ENCODE measurements at places on chromosomes 6 and 20.

- DNase-seq: no peak
- no peaks in the 10 kb centered on the region for H3K27me3 ChIP-seq
- no peak overlapping the region for H3K4me3 ChIP-seq
- no peak overlapping the region for H3K27ac ChIP-seq
- H3K4me1 ChIP-seq: peaks cover 13% of the 10 kb centered on the region
Measured at GRCh38 chr20:17617212-17617867, 47.5 kb downstream of the DSTN start.

DNA sequence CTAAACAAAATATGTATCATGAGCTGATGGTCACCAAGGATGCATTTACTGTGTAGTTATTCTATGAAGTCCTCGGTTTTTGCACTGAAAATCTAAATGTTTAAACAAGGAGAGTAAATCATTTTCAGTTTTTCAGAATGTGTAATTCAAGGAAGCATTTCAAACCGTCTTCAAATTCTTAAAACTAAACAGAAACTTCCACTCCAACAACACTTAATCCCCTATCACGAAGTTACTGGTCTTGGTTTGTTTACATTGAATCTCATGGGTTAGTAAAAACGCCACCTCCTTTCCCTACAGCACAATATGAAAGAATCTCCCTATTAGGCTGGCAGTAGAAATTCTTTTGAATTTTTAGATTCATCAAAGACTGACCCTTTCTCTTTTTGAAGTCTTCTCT, 192.9 kb downstream of the AIG1 start:
- no peaks in the 10 kb centered on the region for H3K4me1 ChIP-seq
- H3K36me3 ChIP-seq: no peaks in the 10 kb centered on the region
- DNase-seq: no peak
- no peak overlapping the region for H3K4me3 ChIP-seq

DNA sequence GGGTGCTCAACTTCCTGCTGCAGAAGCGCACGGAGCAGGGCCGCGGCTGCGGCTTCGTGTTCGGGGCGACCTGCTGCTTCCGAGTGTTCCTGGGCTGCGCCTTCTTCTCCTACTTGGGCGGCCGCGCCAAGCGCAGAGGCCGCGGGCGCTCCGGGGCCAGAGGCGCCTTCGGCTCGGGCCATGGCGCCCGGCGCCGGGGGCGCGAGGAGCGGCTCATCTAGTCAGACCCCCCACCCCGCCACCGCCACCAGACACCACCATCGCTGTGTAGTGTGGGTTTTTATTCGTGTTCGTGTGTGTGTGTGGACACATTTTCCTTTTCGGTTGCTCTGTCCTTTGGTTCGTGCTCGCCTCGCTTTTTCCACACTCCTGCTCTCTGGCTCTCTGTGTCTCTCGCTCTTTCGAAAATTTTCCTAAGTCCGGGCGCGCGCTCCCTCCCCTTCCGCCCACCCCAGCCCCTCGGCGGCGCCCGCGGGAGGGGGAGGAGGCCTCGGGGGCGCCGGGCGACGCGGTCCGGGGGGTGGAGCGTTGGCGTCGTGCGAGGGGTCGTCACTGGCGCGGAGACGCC, 38.1 kb downstream of the GNAS start:
- DNase-seq: no peak
- no peaks in the 10 kb centered on the region for H3K27me3 ChIP-seq
- peak overlapping the region; percentile 86 for H3K27ac ChIP-seq
- H3K4me1 ChIP-seq: peaks cover 42% of the 10 kb centered on the region
- H3K36me3 ChIP-seq: no peaks in the 10 kb centered on the region

GRCh38 chr6:42996513-42996912, 12.1 kb downstream of the PPP2R5D start:
- H3K27me3 ChIP-seq: no peaks in the 10 kb centered on the region
- no peaks in the 10 kb centered on the region for H3K36me3 ChIP-seq
- no peak overlapping the region for H3K27ac ChIP-seq
- no peaks in the 10 kb centered on the region for H3K4me1 ChIP-seq
- DNase-seq: no peak
- H3K4me3 ChIP-seq: no peak overlapping the region

- no peak for DNase-seq
- H3K4me3 ChIP-seq: no peak overlapping the region
- peaks cover 28% of the 10 kb centered on the region for H3K27me3 ChIP-seq
- H3K36me3 ChIP-seq: no peaks in the 10 kb centered on the region
- no peaks in the 10 kb centered on the region for H3K4me1 ChIP-seq
Measured at GRCh38 chr20:41746635-41747034, 128.5 kb upstream of the CHD6 start.

GRCh38 chr6:91083211-91083610, 496.3 kb upstream of the MAP3K7 start:
- no peaks in the 10 kb centered on the region for H3K27me3 ChIP-seq
- H3K4me3 ChIP-seq: no peak overlapping the region
- no peak overlapping the region for H3K27ac ChIP-seq
- no peak for DNase-seq
- no peaks in the 10 kb centered on the region for H3K4me1 ChIP-seq

- no peak overlapping the region for H3K27ac ChIP-seq
- H3K36me3 ChIP-seq: no peaks in the 10 kb centered on the region
- no peak overlapping the region for H3K4me3 ChIP-seq
- H3K4me1 ChIP-seq: no peaks in the 10 kb centered on the region
- no peak for DNase-seq
Measured at GRCh38 chr6:118198746-118199145, 291.7 kb downstream of the SLC35F1 start.

GRCh38 chr20:56630086-56630493, 984 bp downstream of the TFAP2C start:
- DNase-seq: no peak
- H3K36me3 ChIP-seq: no peaks in the 10 kb centered on the region
- H3K4me3 ChIP-seq: peak overlapping the region; percentile 74

- H3K4me1 ChIP-seq: peaks cover 14% of the 10 kb centered on the region
- no peaks in the 10 kb centered on the region for H3K27me3 ChIP-seq
- peak overlapping the region; percentile 90 for H3K27ac ChIP-seq
- no peak for DNase-seq
- H3K36me3 ChIP-seq: no peaks in the 10 kb centered on the region
Measured at GRCh38 chr6:159700970-159701369, 7.9 kb upstream of the SOD2 start.

- no peak overlapping the region for H3K4me3 ChIP-seq
- no peaks in the 10 kb centered on the region for H3K36me3 ChIP-seq
Measured at GRCh38 chr20:24683676-24684075, 214.2 kb downstream of the SYNDIG1 start.

DNA sequence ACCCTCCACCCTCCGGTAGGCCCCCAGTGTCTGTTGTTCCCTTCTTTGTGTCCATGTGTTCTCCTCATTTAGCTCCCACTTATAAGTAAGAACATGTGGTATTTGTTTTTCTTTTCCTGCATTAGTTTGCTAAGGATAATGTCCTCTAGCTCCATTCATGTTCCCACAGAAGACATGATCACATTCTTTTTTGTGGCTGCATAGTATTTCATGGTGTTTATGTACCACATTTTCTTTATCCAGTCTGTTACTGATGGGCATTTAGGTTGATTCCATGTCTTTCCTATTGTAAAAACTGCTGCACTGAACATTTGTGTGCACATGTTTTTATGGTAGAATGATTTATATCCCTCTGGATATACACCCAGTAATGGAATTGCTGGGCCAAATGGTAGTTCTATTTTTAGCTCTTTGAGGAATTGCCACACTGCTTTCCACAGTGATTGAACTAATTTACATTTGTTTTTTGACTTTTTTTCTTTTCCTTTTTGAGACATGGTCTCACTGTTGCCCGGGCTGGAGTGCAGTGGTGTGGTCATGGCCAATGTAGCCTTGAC, 4.5 kb downstream of the KPNA5 start:
- DNase-seq: no peak
- H3K4me1 ChIP-seq: peaks cover 26% of the 10 kb centered on the region
- H3K4me3 ChIP-seq: no peak overlapping the region
- H3K27me3 ChIP-seq: no peaks in the 10 kb centered on the region
- peaks cover 7% of the 10 kb centered on the region for H3K36me3 ChIP-seq
- no peak overlapping the region for H3K27ac ChIP-seq

GRCh38 chr20:19463597-19463996, 251.2 kb downstream of the SLC24A3 start:
- no peak overlapping the region for H3K4me3 ChIP-seq
- no peak overlapping the region for H3K27ac ChIP-seq
- no peaks in the 10 kb centered on the region for H3K4me1 ChIP-seq
- no peaks in the 10 kb centered on the region for H3K27me3 ChIP-seq

DNA sequence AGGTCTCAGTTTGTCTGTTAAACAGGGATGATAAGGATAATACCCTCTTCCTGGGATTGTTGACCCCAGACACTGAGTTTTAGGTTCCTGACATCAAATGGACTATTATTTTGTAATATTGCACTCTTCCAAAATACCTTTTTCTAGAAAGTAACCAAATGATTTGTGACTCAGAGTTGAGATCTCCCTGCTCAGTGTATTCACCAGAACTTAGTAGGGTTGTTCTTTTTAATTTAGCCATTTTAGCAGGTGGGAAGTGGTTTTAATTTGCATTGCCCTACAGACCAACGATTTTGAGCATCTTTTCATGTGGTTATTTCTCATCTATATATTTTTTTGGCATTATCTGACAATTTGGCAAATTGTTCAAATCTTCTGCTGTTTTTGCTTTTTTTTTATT, 75.1 kb downstream of the TMEM242 start:
- H3K27me3 ChIP-seq: no peaks in the 10 kb centered on the region
- H3K4me3 ChIP-seq: no peak overlapping the region
- H3K27ac ChIP-seq: no peak overlapping the region
- no peaks in the 10 kb centered on the region for H3K36me3 ChIP-seq
- H3K4me1 ChIP-seq: peaks cover 16% of the 10 kb centered on the region

- no peaks in the 10 kb centered on the region for H3K4me1 ChIP-seq
- H3K36me3 ChIP-seq: no peaks in the 10 kb centered on the region
- H3K4me3 ChIP-seq: no peak overlapping the region
- no peak overlapping the region for H3K27ac ChIP-seq
- H3K27me3 ChIP-seq: no peaks in the 10 kb centered on the region
- DNase-seq: no peak
Measured at GRCh38 chr6:1491591-1492319, 102.4 kb downstream of the FOXF2 start.

- H3K4me1 ChIP-seq: no peaks in the 10 kb centered on the region
- H3K36me3 ChIP-seq: peaks cover 59% of the 10 kb centered on the region
- no peak overlapping the region for H3K27ac ChIP-seq
- H3K27me3 ChIP-seq: no peaks in the 10 kb centered on the region
- H3K4me3 ChIP-seq: no peak overlapping the region
Measured at GRCh38 chr6:18400831-18401446, 13.8 kb downstream of the RNF144B start.

GRCh38 chr20:944774-945410, 28.8 kb upstream of the ANGPT4 start:
- H3K36me3 ChIP-seq: no peaks in the 10 kb centered on the region
- H3K27me3 ChIP-seq: no peaks in the 10 kb centered on the region
- DNase-seq: no peak
- no peak overlapping the region for H3K4me3 ChIP-seq

GRCh38 chr6:15447546-15448267, 201.8 kb downstream of the JARID2 start:
- no peak overlapping the region for H3K4me3 ChIP-seq
- no peaks in the 10 kb centered on the region for H3K27me3 ChIP-seq
- H3K4me1 ChIP-seq: peaks cover 78% of the 10 kb centered on the region
- H3K36me3 ChIP-seq: peaks cover 3% of the 10 kb centered on the region
- H3K27ac ChIP-seq: no peak overlapping the region
